ENCODE measurements at places on chromosomes 2 and 18.

DNA sequence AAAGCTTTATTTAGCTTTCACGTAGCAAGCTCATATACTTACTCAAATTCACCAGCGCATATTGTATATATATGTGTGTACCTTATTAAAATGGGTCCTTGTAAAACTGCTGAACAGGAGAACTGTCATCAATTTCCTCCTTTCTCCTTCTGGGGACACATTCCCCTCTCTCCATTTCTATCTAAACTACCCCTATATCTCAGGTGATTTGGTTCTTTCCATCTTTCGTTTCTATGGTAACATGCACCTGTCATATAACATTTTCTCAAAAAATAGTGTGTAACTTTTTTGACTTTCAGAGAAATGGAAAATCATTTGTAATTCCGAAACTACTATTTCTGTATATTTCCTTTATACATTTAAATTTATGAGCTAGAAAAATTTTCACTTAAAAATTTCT, 83.5 kb upstream of the CD226 start:
- no peak for DNase-seq

DNA sequence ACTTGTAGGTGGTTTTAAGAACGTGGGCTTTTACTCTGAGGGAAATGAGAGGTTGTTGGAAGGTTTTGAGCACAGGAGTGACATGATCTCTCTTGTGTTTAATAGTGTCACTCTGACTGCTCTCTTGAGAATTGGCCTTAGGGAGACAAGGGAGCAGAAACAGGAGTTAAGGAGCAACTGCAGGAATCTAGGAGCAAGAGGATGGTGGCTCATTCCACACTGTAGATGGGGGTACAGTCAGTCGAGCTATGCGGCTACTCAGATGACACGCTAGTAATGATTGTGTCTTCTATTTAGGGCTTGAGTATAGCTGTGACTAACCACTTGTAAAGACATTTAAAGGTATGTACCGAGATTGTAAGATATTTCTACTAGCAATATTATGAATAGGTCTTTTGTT, 87.4 kb downstream of the RPRM start:
- DNase-seq: no peak

GRCh38 chr2:96163768-96164429, 18.7 kb upstream of the DUSP2 start:
- no peak for DNase-seq

DNA sequence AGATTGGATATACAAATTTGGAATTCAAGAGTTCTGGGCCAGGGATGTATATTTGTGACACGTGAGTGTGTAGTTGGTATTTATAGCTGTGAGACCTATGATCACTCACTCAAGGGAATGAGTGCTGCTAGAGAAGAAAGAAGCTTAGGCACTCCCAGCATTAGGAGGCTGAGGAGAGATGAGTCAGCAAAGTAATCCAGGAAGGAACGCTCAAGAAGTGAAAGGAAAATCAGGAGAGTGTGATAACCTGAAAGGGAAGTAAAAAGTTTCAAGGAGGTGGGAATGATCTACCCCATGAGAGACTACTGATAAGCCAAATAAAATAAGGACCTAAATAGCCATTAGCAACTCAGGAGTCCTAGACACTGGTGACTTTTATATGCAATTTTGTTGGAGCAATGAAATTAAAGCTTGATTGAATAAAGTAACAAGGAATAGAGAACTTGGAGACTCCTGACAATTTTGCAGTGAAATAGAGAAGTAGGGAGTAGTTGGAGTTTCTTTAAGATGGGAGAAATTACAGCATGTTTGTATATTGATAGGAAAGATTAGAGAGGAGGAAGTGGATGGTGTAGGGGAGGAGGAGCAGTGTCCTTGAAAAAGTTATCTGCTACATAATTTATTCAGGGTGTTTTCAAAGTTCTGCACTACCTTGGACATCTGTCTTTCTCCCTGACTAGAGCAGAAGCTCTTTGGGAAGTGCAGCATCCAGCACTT, 89.9 kb downstream of the UBE2E3 start:
- DNase-seq: no peak

DNA sequence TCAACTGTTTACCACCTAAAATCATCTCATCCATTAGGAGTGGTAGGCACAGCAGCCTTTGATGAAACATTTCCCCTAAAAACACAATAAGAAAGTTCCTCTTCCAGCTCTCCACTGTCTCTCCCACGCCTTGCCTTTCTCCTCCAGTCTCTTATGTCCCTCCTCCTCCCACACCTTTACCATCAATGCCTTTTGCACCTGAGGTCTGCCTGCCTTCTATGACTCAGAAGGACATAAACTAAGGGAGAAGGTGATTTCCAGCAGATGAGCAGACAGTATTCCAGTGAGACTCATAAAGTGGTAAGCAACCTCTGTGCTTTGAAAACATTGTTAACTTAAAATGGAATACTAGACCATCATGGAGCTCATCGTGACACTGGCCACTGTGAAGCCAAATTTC, 34.2 kb upstream of the NDUFV2 start:
- DNase-seq: no peak

DNA sequence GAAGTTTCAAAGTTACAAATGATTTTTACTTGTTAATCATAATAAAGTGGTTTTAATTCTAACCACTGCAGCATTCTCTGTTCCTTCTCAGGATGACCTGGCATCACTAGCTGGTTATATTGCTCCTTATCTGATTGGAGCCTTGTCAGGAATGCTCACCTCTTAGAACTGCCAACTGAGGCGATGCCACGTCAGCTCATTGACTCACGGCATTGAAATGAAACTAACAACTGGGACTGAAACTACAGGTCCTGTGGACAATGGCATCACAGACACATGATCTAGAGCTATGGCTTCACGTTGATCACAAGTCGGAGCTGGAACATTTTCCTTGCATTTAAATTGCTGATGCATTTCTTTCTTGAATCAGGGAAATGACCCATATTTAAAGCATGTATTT, 54.9 kb upstream of the MAP2 start:
- DNase-seq: peak; percentile 86

GRCh38 chr2:194566907-194567660, 1089.9 kb upstream of the SLC39A10 start:
- DNase-seq: no peak

DNA sequence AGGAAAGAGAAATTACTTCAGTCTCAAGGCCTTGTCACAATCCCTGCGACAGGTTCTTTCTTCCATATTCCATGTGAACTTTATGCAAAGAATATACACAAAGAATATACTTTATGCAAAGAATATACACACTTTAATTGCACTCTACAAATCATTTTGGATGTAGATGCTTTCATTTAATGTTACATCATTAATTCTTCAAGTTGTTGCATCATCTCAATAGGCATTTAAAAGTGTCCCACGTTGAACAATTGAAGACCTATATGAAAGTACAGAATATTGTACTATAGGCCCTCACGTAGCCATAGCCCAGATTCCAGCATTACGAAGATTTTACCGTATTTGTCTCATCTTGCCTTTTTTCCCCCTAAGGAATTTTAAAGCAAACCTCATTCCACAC, 33.1 kb upstream of the MAL start:
- no peak for DNase-seq

DNA sequence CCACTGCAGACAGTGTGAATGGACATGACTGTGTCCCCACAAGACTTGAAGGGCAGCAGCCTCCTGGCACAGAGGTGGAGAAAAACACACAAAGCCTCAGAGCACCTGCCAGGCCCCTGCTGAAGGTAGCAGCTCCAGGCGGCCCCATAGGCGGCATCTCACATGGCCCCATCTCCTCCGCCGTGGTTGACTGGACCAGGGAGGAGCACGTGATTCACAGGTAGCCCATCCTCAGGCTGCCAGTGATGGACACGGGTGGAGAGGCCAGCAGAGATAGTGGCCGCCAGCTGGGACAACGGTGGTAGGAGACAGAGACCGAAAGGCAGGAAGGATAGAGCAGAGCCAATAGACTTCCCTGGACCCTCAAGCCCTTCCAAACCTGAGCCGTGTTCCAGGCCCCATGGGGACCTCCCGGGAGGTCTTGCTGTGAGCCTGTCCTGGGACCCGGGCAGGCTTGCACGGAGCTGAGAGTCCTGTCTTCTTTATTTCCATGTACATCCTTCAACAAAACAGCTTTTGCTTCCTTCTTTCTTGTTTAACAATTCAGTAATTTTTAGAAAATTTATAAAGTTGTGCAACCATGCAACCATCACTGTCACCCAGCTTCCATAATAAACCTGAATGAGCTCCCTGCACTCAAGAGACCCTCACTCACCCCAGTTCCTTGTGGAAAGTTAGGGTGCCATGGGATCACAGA, 26.9 kb downstream of the GPR55 start:
- DNase-seq: no peak

- DNase-seq: no peak
Observed at GRCh38 chr2:230068651-230069055, at the start of gene SLC16A14. Gene SLC16A14, minus strand, starts transcription at chr2:230068924. Its CDS starts 9,572 bp downstream, at chr2:230059352.

GRCh38 chr2:84880645-84881521, at the start of gene TRABD2A:
Gene TRABD2A, minus strand, starts transcription at chr2:84881084. Its CDS starts 45 bp downstream, at chr2:84881039.
- DNase-seq: no peak

DNA sequence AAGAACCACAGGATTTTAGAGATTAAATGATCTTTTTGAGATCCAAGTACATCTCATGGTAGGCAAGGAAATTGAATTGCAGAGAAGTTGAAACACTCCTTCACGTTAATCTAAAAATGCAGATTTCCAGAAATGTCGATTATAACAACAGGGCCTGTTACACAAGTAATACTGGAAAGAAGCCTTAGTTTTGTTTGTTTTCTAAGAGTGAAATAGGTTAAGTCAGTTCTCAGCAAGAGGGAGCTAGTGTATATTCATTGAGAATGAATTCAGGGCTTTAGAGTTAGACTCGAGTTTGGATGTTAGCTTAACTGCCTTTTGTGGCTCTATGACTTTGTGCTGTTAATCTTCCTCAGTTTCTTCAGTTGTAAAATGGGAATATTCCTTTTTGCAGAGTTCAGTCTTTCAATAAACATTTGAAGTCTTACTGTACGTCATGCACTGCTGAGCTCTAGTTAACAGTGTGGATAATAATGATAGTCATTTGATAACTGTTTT, 926 bp downstream of the NDUFV2 start:
- DNase-seq: no peak

- DNase-seq: peak; percentile 24
Observed at GRCh38 chr2:234032279-234032856, 18.1 kb upstream of the SPP2 start.
